ENCODE measurements at places on chromosomes 2 and 18.

DNA sequence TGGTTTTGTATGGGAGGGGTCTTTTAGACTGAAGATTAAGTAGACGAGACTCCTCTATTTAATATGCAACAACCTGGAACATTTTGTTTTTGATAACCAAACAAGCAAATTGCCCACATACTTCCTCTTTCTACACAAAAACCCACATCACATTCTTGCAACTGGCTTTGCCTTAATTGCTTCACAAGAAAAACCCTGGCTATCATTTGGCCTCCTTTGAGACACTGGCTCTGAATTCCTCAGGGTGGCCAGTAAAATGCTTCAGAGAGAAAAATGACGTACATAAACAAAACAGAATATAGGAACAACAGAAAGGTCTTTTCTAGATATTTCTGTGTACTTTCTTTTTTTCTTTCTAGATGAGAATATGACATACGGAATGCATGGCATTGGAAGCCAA lies 103.0 kb downstream of the TRIB2 start:
- ATAC-seq: peak; percentile 27

DNA sequence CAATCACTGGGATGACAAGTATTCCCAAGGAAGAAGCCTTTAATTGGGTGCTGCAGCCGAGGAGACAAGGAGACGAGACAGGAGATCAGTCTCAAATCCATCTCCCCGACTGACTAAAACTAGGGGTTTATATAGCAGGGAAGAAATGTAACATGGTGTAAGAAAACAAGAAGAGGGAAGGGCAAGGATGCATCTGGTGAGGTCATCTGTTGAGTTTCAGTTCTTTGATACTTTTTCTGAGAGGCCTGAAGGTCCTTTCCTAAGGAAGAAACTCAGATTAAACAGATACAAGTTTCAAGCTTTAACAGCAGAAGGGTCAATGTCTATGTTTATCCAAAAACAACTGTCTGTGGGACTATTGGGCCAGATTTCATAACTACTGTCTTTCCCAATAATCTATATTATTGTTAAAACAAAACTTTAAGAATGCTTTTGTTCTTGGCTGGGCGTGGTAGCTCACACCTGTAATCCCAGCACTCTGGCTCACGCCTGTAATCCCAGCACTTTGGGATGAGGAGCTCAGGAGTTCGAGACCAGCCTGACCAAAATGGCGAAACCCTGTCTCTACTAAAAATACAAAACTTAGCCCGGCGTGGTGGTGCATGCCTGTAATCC lies 2.5 kb upstream of the PDCL3 start:
- ATAC-seq: no peak

GRCh38 chr2:84938194-84938879 lies 32.6 kb upstream of the KCMF1 start:
- peak; percentile 64 for ATAC-seq

DNA sequence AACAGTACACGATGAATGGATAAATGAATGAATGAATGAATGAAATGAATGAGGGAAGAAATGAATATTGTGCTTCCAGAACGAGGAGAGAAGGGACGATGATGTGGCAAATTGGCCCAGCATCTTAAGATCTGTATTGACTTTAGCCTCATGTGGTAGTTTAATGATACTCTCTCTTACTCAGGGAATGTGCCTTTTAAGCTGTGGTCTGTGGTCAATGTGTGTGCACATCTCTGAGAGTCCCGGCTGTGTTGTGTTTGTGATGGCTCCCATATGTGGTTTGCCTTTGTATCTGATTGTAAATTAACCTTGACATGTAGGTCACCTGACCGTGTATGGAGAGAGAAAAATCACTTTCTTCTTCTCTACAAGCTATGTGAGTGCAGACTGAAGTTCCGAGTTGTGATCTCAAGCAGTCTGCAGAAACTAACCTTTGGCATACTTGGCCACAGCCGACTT lies 91.2 kb downstream of the NEDD4L start:
- ATAC-seq: peak; percentile 64

GRCh38 chr2:241803387-241804325 lies 5.3 kb upstream of the NEU4 start:
- ATAC-seq: peak; percentile 64

DNA sequence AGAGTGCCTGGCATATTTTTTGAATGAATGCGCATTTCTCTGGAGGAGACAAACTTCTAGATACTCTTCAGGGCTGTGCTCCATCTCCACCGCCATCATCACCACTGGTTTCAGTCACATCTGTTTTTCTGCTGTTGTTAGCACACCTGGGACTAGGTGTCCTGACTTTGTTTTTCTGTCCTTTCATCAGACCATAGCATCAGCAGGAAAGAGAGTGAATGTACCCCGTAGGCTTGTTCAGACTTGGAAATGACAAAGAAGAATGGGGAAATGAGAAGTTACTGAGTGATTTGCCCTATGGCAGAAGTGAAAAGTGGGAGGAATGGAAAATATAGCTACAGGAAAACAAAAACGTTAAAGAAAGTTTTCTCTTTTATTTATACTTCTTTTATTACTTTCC lies 965.2 kb upstream of the FANCL start:
- ATAC-seq: no peak

DNA sequence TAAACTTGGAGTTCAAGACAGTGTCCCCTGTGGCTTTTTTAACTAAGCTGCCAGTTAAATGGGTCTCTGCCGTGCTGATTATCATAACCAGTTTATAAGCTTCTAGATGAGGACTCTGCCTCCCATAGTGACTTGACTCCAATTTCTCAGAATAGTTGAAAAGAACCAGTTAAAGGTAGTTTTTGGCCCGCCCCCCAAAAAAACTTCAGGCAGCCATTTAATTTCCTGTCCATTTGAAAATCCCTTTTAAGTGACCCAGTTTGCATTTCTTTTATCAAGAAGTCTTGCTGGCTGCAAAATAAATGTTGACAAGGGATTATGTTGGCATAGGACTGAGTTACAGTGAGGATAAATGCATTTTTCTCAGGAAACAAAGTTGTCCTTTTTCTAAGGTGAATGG lies 2.3 kb downstream of the SLC20A1 start:
- ATAC-seq: no peak

- no peak for ATAC-seq
Measured at GRCh38 chr2:104889291-104889959, 35.5 kb downstream of the POU3F3 start.

GRCh38 chr2:16728351-16729136 lies 62.9 kb upstream of the CYRIA start:
- ATAC-seq: no peak

DNA sequence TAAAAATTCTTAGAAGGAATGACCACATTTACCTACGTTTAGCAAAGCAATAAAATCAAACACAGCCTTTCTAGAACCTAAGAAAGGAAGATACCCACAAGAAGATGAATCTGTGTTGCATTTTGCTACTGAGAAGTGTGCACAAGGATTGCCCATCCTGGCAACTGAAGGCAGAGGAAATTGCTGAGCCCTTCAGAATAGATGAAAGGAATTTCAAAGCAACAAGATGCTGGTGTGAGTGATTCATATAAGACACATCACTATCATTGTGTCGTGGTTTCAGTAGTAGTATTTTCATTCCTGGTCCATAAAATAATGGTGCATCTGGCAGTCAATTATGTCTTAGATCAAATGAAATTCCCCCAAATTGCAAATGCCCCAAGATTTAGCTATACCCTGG lies 48.4 kb upstream of the ANKRD44 start:
- ATAC-seq: peak; percentile 16

DNA sequence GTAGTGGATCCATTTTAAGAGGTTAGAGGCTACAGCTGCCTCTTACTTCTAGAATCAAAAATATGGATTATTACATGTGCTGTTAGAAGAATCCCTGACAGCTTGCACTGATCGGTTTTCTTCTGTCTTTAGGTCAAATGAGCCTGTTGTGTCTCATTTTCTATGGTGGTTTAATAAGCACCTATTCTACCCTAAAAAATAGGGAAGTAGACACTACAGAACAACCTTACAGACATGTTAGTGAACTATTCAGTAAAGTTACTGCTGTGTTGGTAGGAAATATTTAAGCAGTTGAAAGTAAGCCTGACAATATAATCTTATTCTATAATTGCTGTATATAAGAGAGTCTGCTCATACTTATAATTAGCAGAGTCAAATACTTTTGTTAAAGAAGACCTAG lies 168.5 kb upstream of the NOSTRIN start:
- ATAC-seq: no peak

DNA sequence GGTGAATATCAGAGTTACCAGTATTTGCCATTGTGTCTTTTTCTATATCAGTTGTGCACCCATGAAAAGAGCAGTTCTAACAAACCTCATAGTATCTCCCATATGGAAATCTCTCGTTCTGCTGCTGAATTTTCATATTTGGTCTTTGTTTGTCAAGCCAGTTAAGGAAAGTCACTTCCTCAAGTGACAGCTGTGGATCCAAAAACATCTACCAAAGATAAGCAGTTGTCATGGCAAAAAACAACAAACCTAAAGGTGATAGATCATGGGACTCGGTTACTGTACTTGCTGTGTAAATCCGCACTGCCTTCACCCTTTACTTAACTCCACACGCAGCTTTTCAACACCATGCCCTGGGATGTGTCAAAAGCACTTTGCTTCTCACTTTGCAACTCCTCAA lies 17.3 kb downstream of the BMP10 start:
- no peak for ATAC-seq

DNA sequence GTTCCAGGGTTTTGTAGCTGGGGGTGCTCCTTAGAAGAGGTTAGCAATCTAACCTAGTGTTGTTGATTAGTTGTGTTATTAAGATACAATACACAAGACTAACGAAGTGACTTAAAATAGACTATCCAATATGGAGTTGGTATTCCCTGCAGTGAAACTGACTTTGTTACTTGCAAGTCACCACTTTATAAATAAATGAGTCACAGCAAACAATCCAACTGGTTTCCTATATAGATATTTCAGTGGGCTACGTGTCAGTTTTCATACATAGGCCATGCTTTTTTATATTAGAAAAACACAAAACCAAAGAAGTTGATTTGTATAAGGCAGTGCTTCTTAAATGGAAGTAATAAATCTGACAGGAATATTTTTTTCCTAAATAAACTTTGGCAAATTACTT lies 274.0 kb downstream of the CAMKMT start:
- no peak for ATAC-seq

DNA sequence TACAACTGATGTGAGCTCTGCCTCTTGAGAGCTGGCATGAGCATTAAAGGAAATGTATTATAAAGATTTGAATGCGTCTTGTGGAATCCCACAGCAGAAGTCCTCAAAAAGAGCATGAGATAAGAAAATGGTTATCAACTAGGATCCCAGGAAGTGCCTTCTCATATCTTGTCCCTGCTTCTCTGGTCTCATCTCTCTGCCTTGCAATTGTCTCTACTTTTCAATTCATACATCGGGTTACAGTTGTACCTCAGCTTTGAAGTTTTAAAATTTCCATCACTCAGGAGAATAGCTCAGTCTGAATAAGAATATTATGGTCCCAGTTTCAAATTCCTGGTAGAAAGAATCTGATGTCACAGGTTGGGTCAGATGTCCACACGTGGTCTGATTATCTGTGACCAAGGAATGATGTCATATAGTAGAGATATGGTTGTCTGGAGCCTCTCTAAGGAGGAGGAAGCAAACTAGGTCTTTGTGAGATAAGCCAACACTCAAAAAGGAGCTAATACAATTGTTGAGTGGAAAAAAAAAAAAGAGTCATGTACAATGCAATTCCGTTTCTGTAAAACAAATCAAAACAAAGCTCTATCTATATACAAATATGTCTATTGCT lies 21.7 kb upstream of the CCDC88A start:
- no peak for ATAC-seq

DNA sequence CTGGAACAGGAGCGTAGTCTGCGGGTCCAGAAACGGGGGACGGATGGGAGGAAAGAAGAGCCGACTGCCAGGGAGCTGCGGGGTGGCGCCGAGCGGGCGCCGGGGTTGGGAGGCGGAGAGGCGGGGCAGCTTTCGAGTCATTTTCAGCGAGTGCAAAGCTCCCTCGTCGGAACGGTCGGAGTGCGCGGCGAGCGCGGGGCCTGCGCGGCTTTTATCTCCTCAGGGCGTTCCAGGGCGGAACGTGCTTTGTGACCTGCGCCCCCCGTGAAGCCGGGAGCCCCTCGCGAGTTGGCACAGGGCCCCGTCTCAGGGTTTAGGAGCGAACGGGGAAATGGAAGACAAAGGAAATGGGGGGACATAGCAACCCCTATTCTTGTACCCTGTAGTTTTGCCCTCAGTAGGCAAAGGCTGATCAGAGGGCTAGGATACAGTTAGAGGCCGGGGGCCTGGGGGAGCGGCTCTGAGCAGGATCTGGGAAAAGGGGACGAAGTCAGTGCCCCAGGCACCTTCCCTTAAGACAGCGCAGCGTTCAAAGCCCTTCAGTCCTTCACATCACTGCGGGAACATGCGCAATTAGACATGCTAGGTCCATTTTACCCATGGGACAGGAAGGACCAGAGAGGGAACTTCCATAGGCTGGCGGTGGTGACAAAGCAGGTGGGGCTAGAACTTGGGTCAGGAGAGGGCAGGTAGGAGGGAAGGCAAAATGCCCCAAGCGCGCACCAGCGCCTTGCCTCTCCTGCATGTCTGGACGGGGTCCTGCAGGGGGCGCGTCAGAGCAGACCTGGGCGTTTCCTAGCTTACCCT lies 60.1 kb upstream of the IL1RL1 start:
- ATAC-seq: peak; percentile 91

DNA sequence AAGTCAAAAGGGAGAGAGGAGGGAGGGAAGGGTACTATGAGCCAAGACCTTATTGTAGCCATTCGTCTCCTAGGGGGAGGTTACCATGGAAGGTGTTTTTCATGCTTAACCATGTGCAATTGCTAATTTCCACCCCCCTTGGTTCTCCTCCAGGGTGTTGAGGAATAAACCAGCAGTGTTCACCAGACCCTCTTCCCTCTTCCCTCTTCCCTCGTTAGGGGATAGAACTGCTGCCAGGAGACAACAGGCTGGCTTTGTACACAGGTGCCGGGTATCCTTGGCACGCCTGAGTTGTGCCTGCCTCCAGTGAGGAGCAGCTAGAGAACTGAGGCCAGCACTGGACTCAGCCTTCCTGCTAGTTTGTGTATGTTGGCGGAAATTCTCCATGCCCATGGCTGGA lies 41.1 kb upstream of the ARL5A start:
- no peak for ATAC-seq

GRCh38 chr2:79447463-79447862 lies 65.4 kb upstream of the CTNNA2 start:
- ATAC-seq: no peak

DNA sequence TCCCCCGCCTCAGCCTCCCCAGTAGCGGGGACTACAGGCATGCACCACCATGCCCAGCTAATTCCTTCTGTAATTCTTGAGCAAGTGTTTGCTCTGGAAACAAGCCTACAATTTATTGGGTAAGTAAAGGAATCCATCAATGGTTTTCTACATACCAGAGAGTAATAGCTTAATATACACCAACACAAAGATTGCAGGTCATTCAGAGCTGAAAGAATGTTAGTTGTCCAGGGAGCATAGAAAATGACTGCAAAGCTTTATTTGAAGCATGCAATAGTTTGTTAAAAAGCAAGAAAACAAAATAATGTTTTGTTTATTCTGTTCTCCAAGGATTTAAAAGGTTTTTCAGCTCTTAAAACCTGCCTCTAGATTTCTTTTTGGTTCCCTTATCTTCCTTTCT lies 5.6 kb downstream of the IDH1 start:
- no peak for ATAC-seq
